Cortex of kidney (tissue), 1 donor: ENCODE measurements at places on chromosomes 7 and 10.

DNA sequence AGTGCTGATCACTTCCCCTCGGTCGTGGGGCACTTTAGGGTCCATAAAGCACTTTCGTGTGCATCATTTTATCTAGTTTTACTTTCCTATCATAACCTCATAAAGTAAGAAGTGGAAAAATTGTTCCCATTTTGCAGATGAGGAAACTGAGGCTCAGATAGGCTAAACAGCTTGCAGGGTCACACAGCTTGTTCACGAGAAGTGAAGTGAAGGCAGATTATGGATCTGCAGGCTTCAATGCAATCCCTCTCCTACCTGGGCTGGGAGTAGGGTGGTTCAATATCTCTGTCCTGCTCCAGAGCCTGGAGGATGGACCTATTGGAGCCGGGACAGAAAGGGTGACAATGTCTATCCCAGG lies 10.8 kb upstream of the ZNF467 start:
- no peak for DNase-seq

- no peak for DNase-seq
These were observed 226.1 kb downstream of the PTEN start for GRCh38 chr10:88089498-88089897.

- no peak for DNase-seq
These were observed 111.5 kb upstream of the ADAM12 start for GRCh38 chr10:126499744-126500143.

GRCh38 chr7:100155553-100156317 lies 2.8 kb downstream of the TRAPPC14 start:
- no peak for DNase-seq

DNA sequence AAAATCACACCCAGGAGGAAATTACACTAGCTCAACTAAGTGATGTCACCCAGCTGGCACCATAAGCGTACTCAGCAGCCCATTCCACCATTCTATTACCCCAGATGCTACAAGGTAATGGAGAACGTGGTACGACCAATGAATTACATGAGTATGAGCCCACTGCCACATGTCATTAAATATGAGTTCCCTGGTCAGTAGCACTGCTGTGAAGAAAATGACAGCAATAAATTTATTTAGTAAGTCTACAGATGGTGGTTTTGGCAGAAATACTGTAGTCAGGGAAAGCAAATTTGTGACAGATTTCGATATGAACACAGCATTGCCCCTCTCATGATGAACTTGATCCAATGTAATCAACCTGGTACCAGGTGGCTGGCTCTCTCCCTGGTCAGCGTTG lies 154.2 kb downstream of the VWC2 start:
- DNase-seq, result no peak

GRCh38 chr10:58827381-58827780 lies 314.7 kb downstream of the BICC1 start:
- no peak for DNase-seq

- no peak for DNase-seq
These were observed 58.6 kb downstream of the ADRB1 start for GRCh38 chr10:114102256-114102655.

GRCh38 chr7:115096262-115096661 lies 174.4 kb downstream of the MDFIC start:
- DNase-seq, result no peak

- no peak for DNase-seq
These were observed 11.5 kb upstream of the KLRG2 start for GRCh38 chr7:139494835-139495579.

GRCh38 chr10:127196282-127197153 lies at the start of gene INSYN2A:
TSS of gene INSYN2A (minus strand) at chr10:127196591. CDS start at chr10:127176395, 20,196 bp downstream.
- DNase-seq, result no peak

DNA sequence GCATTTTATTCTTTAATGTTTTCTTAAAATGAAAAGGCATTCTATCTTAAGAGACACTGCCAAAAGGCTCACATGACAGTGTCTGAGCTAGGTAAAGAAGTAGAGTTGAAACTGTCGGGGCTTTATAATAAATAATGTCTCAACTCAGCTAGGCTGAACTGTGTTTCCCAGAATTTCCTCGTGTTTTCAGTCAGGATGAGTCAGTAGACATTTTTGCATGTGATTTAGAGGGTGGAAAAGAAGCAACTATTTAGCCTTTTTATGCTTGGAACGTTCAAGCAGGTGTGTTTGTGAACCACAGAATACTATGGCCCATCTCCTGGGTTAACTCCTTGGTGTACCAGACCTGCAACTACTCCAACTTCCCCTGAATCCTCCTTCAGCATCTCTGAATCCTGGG lies 23.4 kb upstream of the LIPA start:
- DNase-seq, result no peak

GRCh38 chr10:13920031-13920430 lies 333.3 kb downstream of the PRPF18 start:
- DNase-seq, result no peak

GRCh38 chr10:129191797-129192196 lies 275.2 kb upstream of the MGMT start:
- no peak for DNase-seq

GRCh38 chr10:102457591-102458150 lies 6.3 kb upstream of the C10orf95 start:
- no peak for DNase-seq

- DNase-seq, result no peak
These were observed 41.4 kb upstream of the PNLIPRP3 start for GRCh38 chr10:116385994-116386809.

DNA sequence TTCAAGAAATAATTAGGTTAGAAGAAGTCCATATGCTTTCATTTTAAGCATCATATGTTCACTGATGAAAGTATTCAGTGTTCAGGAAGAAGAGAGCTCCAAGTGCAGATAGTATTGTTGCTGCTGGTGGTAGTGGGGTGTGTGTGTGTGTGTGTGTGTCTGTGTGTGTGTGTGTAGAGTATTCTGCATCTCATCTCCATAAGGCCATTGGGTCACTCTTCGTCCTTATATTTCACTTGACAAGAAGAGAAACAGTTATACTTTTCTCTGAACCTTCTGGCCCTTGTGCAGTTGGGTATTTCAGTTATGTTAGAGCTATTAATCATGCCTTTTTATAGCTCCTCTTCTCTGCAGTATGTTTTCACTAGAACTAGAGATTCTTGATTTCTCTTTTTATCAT lies 26.2 kb downstream of the ADAM22 start:
- no peak for DNase-seq

GRCh38 chr7:108285003-108285368 lies 154.8 kb upstream of the LAMB4 start:
- DNase-seq, result no peak

- no peak for DNase-seq
These were observed 177.9 kb upstream of the PLXDC2 start for GRCh38 chr10:19638182-19638895.

DNA sequence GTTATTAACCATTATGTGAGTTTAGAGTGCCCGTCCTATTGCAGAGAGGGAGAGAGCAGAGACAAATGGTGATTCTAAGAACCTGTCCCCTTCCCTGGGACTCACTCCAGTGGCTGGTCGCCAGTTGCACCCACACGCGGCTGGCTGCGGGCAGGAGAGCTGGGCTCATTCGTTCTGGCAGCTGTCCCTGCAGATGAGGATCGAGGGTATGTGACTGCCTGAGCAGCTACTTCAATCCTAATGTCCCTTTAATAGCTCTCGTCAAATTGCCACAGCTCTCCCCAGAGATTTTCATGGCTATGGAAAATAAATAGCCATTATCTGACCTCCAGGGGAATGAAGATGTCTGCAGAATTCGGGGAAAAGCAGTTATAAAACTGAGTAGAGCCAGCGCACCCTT lies 41.6 kb downstream of the RBM28 start:
- no peak for DNase-seq
